ENCODE measurements at places on chromosomes 1 and 21. TPM values are rescaled to one million over a fixed set of nuclear protein-coding genes. Genes with fewer than 3 reads are reported as not detected.

GRCh38 chr1:169312084-169312954 is 55.3 kb downstream of the NME7 start:
- H3K4me3 ChIP-seq, result no peak overlapping the region
- H3K27ac ChIP-seq, result peak overlapping the region; percentile 19
- H3K27me3 ChIP-seq, result no peaks in the 10 kb centered on the region
- no peak for DNase-seq

GRCh38 chr21:46675595-46676280 is 40.3 kb downstream of the PRMT2 start:
- no peak overlapping the region for H3K4me3 ChIP-seq
- peaks cover 13% of the 10 kb centered on the region for H3K27me3 ChIP-seq
- no peak overlapping the region for H3K27ac ChIP-seq
- no peak for DNase-seq
- H3K4me1 ChIP-seq, result peaks cover 10% of the 10 kb centered on the region
- no peaks in the 10 kb centered on the region for H3K36me3 ChIP-seq

DNA sequence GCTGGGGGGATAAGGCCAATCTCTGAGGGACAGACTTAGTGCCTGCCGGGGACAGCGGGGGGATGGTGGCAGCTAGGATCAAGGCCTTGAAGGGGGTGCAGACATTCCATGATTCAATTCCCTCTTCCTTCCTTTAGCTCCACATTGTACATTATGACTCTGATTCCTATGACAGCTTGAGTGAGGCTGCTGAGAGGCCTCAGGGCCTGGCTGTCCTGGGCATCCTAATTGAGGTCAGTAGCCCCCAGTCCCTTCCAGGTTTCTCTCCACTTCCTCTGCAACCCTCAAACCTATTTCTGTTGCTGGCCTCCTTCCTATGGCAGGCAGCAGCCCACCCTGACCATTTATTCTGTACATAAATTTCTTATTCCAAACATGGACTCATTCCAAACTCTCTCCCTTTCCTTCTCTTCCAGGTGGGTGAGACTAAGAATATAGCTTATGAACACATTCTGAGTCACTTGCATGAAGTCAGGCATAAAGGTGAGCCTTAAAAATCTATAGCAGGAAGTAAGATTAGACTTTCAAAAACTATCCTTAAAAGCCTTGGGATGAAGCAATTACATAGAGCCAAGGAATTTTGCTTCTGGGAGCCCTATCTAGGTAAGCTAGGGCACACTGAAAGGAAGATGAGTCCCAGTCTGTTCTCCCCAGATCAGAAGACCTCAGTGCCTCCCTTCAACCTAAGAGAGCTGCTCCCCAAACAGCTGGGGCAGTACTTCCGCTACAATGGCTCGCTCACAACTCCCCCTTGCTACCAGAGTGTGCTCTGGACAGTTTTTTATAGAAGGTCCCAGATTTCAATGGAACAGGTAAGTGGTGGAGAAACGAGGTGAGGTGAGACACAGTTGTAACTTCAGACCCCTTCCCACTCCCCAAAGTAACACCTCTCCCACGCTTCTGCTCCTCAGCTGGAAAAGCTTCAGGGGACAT is 5.1 kb downstream of the CA14 start:
- peak overlapping the region; percentile 64 for H3K27ac ChIP-seq
- H3K36me3 ChIP-seq, result peaks cover 51% of the 10 kb centered on the region
- peaks cover 34% of the 10 kb centered on the region for H3K4me1 ChIP-seq

DNA sequence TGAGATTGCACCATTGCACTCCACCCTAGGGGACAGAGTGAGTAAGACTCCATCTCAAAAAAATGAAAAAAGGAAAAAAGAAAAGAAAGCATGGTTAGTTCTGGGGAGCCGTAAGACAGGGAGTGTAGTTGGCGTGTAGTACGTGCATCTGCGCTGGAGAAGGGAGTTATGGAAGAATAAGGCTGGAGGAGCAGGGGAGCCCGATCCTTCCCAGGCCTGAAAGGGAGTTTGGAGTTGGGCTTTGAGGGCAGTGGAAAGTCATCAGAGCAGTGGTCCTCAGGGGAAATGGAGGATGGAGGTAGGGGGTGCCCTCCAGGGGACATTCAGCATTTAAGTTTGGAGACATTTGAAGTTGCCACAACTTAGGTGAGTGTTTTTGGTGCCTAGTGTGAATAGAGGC is 11.3 kb upstream of the TMEM201 start:
- H3K27me3 ChIP-seq, result no peaks in the 10 kb centered on the region
- H3K4me1 ChIP-seq, result no peaks in the 10 kb centered on the region
- no peak overlapping the region for H3K27ac ChIP-seq
- H3K4me3 ChIP-seq, result no peak overlapping the region

GRCh38 chr1:65795311-65795710 is 2.6 kb downstream of the PDE4B start:
- peaks cover 12% of the 10 kb centered on the region for H3K4me1 ChIP-seq
- no peak overlapping the region for H3K27ac ChIP-seq
- no peak overlapping the region for H3K4me3 ChIP-seq
- H3K27me3 ChIP-seq, result peaks cover 70% of the 10 kb centered on the region

DNA sequence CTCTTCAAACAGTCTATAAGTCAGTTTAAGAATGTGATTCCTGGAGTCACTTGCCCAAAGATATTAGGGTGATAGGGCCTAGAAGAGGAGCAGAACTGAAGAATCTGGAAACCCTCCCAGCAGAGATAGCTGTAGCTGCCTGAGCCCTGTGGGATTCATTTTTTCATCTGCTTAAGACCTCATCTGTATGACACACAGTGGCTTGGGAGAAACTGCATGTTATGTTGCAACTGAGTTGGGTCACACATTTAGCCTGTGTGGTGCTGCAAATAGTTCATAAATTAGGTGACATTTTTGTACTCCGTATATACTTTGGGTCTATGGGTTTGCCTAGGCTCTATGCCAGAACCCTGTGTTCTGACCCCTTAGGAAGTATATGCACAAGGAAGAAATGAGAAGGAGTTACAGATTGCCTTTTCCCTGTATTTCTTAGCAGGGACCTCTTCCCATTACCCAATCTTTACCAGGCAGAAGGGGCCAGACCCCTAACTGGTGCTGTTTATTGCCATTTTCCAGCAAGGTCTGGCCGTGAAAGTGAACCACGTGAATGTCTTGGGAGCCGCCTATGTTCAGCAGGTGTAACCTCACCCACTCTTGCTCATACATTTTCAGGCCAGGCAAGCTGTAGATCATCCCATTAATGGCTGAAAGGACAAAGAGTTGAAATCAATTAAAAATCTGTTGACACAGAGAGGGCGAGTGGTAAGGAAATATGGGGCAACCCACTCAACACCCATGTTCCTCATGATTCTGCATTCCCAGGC is 41.9 kb upstream of the SLC19A2 start:
- no peaks in the 10 kb centered on the region for H3K27me3 ChIP-seq
- H3K4me1 ChIP-seq, result peaks cover 32% of the 10 kb centered on the region
- no peak overlapping the region for H3K4me3 ChIP-seq
- DNase-seq, result no peak

- peaks cover 34% of the 10 kb centered on the region for H3K4me1 ChIP-seq
- peaks cover 10% of the 10 kb centered on the region for H3K27me3 ChIP-seq
- no peak overlapping the region for H3K27ac ChIP-seq
- DNase-seq, result no peak
- no peak overlapping the region for H3K4me3 ChIP-seq
Observed at GRCh38 chr1:23614032-23614660, 54.8 kb upstream of the ID3 start.

DNA sequence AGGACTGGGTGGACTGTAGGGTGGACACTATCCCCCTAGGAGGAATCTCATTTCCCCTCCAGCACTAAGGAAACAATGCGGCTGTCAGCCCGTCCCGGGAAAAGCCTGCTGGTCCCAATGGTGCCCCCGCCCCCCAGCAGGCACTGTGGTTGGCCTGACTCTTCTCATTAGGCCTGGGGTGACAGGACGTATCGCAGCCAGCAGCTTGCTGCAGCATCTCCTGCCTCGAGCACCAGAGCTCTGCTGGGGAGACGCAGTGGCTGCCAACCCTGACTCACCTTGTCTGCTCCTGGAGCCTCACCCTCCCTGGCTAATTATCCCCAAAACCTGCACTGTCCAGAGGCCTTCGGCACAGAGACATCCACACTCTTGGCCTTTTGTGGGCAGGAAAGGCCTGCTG is 115.1 kb upstream of the GJB5 start:
- no peak overlapping the region for H3K27ac ChIP-seq
- H3K4me3 ChIP-seq, result no peak overlapping the region
- H3K27me3 ChIP-seq, result no peaks in the 10 kb centered on the region
- DNase-seq, result no peak
- peaks cover 13% of the 10 kb centered on the region for H3K4me1 ChIP-seq

- H3K27me3 ChIP-seq, result peaks cover 10% of the 10 kb centered on the region
- peaks cover 10% of the 10 kb centered on the region for H3K4me1 ChIP-seq
- H3K27ac ChIP-seq, result no peak overlapping the region
- no peak for DNase-seq
- H3K36me3 ChIP-seq, result no peaks in the 10 kb centered on the region
Observed at GRCh38 chr21:34984356-34985058, 64.6 kb downstream of the RUNX1 start.

GRCh38 chr1:218476385-218476784 is 131.2 kb downstream of the TGFB2 start:
- no peak overlapping the region for H3K27ac ChIP-seq
- no peak overlapping the region for H3K4me3 ChIP-seq
- DNase-seq, result no peak

DNA sequence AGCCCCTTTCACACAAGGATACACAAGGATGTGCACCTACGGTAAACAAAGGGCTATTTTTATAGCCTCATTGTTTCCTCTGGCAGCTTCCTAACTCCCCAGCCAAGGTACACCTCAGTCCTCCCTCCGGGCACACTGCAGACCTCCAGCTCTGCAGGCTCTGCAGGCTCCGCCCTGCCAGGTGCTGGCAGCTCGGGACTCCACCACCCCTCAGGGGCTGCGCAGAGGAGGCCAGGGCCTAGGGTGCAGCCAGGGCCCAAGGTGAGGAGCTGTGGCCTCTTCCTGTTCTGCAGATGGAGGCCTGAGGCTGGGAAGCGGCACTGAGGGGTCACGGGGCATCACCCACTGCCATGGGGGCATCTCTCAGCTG is 19.8 kb upstream of the CLSTN1 start:
- H3K27ac ChIP-seq, result no peak overlapping the region
- H3K4me3 ChIP-seq, result no peak overlapping the region
- no peak for DNase-seq
- no peaks in the 10 kb centered on the region for H3K36me3 ChIP-seq
- no peaks in the 10 kb centered on the region for H3K27me3 ChIP-seq

DNA sequence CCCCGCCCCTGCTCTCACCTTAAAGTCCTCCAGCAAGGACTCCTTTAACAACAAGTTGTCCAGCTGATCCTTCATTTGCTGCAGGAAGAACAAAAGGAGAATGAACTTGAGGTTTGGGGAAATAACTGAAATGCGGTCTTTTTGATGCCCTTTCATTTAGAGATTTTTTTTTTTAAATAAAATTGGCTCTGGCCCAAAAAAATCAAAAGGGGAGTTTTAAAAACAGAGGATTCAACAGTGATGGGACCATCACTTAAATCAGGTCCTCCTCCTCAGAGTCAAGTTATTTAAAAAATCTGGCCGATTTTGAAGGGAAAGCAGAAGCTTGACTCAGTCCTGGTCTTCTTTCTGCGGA is 742 bp downstream of the IL19 start:
- no peak overlapping the region for H3K27ac ChIP-seq
- H3K4me3 ChIP-seq, result no peak overlapping the region
- H3K36me3 ChIP-seq, result no peaks in the 10 kb centered on the region
- DNase-seq, result no peak

DNA sequence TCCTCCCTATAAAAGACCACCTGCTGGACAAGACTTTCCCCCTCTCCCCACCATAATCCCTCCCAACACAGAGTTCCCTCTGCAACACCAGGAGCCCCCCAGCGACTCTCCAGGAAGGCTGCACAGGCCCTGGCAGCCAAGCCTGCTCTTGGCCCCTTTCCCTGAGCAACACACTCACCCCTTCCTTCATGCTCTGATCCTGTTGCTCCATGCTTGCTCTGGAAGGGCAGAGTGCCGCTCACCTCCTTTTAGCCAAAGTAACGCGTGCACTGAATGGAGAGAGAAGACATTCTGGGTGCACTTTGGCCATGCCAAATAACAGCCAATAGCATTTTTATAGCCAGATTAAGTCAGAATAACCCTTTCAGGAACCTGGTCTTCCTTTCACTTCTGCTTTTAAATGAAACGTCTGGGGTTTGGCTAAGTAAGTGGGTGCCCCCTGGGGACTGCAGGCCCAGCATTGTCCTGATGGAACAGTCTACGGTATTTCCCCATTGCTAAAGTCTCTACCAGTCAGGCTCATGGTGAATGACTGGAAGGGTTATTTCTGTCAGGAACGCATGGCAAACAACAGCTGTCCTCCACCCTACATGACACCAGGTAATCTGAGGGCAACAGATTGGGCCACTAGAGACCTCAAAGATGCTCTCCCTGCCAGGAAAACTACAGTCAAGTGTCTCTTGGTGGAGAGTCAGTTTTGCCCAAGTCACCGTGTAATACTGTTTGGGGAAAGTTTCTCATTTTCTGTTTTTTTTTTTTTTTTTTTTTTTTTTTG is at the start of gene SLC2A5:
Gene SLC2A5, minus strand, starts transcription at position 310 of the 775 bp plus-strand sequence. Its CDS starts 99 bp downstream, at position 211.
- H3K4me3 ChIP-seq, result no peak within 1 kb of the TSS
- DNase-seq, result no peak
- H3K27ac ChIP-seq, result peak within 1 kb of the TSS; percentile 23
- H3K36me3 ChIP-seq, result no peaks in the 10 kb centered on the region
- peaks cover 17% of the 10 kb centered on the region for H3K4me1 ChIP-seq

DNA sequence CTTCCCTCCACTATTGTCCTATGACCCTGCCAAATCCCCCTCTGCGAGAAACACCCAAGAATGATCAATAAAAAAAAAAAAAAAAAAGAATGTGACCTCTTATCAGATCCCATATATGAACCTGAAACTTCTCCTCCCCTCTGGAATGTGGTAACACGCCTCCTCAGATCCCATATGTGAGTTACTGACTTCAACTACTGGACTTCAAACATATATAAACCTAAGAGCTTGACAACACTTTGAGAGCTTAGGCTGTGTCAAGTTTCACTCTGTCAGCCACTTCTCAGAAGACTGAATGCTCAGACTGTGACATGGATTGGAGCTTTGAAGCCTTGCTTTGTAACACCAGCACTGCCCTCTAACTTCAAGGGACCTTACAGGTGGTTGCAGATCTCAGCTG is 148.4 kb downstream of the COP1 start:
- no peak overlapping the region for H3K4me3 ChIP-seq
- no peak for DNase-seq
- H3K27me3 ChIP-seq, result no peaks in the 10 kb centered on the region
- H3K36me3 ChIP-seq, result no peaks in the 10 kb centered on the region

DNA sequence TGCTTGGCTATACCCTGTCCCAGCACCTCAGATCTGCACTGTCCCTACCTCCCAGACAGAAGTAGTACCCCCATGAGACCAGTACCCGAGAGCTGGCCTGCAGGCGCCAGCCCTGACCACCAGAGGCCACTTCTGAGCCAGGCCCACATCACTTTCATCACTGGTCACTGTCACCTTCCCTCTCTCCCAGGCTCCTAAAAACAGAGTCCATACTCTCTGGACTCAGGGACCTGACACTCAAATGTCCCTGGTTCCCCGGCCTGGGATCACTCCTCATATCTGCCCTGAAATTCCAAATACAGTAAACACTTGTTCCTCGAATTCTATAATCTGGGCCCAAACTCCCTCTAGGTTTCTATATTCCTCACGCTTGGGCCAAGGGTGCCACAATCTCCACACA is 18.7 kb downstream of the TMEM53 start:
- peak; percentile 62 for DNase-seq
- H3K27me3 ChIP-seq, result no peaks in the 10 kb centered on the region
- peaks cover 6% of the 10 kb centered on the region for H3K36me3 ChIP-seq

The NECTIN4 gene
- total RNA-seq, result 1.7 TPM

The SESN2 gene
- total RNA-seq, result 22.3 TPM

The HAO2 gene
- total RNA-seq, result 0.53 TPM

The CELSR2 gene
- 26.8 TPM for total RNA-seq

The MTARC1 gene
- total RNA-seq, result 25.8 TPM

The NTRK1 gene
- 0.23 TPM for total RNA-seq

The TMEM269 gene
- 0.73 TPM for total RNA-seq

Measured in WTC11 (cell line).